ENCODE measurements at places on chromosomes 2 and 18. TPM values are rescaled to one million over a fixed set of nuclear protein-coding genes. Genes with fewer than 3 reads are reported as not detected.

Gene UGT1A8
- not detected for polyA plus RNA-seq

Gene TWIST2
- 10.2 TPM for polyA plus RNA-seq

Gene ACTG2
- 0.10 TPM for polyA plus RNA-seq

Gene VWA3B
- polyA plus RNA-seq, result not detected

Gene WNT10A
- polyA plus RNA-seq, result 0.02 TPM

Gene TGFA
- polyA plus RNA-seq, result not detected

Gene ZCCHC2
- polyA plus RNA-seq, result 7.3 TPM

Gene B3GNT7
- 0.12 TPM for polyA plus RNA-seq

Gene PHLPP1
- 4.6 TPM for polyA plus RNA-seq

Gene FOXD4L1
- polyA plus RNA-seq, result 0.13 TPM

Gene HRH4
- polyA plus RNA-seq, result not detected

Gene VRK2
- not detected for polyA plus RNA-seq

Gene LCT
- polyA plus RNA-seq, result not detected

DNA sequence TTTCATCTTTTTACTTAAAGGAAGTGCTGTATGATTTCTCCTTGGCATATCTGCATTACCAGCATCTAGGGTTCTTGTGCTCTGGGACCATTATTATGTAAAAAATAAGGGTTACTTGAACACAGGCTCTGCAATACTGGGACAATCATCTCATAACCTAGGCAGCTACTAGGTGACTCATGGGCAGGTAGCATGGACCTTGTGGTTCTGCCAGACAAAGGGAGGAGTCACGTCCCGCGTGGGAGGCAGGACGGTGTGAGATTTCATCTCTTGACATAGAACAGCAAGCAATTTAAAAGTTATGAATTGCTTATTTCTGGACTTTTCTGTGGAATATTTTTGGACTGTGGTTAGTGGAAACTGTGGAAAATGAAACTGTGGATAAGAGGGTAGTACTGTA lies 34.1 kb downstream of the ASAP2 start:
- DNase-seq, result no peak

- no peak for DNase-seq
These were observed 3.5 kb downstream of the TMEM127 start for GRCh38 chr2:96262306-96262705.

GRCh38 chr2:176812246-176812775 lies 400.3 kb upstream of the HNRNPA3 start:
- DNase-seq, result no peak

GRCh38 chr2:145460112-145460511 lies 940.2 kb upstream of the ZEB2 start:
- DNase-seq, result no peak

DNA sequence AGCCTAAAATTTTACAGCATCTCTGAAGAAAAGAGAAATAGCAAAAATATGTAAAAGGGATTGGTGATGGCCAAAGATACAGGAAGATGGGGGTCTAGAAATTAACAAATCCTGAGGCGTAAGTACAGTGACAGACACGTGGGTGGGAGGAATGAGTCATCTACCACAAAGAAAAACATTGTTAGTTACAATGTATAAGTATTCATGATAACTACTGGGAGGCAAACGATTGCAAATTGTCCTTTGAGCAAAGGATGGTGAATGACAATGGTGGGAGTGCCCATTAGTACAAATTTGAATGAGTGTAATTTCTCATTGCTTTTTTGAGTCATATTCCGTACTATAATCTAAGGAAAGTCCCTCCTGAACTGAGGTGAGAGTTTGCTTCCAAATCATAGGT lies 809.0 kb upstream of the FAM98A start:
- no peak for DNase-seq

DNA sequence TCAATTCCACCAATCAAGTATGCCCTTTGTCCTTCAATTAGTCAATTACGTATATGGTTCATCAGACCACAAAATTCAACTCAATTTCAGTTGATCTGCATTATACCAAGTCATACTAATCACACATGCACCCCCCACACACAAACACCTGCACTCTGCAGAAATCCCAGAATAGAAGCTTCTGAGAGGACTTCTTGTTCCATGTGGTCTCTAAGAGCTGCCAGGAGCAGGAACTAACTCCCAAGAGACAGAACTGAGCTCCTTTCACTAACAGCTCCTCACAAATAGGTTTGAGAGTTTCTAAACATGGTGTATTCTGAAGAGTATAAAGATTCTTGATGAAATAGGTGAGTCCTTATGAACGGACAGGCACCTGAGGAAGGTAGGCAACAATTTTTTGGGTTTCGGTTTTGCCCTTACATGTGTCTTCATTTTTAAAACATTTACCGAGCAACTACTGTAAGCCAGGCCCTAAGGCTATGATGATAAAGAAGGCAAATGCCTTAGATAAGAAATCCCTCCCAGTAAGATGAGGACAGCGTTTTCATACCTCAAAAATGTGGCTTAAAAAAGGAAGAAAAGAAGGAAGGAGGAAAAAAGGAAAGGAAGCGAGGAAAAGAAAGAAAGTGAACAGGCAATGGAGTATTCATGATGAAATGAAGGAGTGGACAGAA lies 183.1 kb downstream of the PID1 start:
- DNase-seq, result no peak

GRCh38 chr2:78992807-78993517 lies 32.5 kb upstream of the REG3G start:
- DNase-seq, result no peak

DNA sequence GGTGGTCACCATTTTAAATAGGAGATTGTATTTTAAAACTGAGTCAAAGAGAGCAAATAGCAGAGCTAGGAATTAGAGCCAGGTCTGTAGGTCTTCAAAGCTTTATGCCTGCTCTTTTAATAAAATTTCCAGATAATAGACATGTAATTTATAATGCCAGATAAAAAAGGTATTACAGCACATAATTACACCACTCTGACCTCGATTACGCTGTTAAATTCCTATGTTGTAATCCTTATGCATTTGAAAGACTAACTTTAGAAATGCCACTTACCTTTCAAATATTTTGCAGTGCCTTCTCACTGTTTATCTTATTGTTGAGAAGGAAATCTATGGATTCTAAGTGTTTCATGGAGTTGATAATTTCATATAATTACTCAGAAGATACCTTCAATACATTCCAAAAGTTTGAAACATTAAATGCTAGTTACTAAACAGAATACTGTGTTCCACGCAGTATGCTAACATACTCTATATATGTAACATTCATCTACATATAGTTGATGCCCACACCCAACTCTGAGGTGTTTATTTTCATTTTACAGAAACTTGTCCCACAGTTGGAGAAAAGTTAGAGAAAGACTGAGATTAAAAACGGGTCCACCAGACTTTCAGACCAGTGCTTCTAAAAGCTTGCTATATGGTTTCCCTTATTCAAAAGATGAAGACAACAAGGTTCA lies 120.0 kb downstream of the OSBPL1A start:
- no peak for DNase-seq

GRCh38 chr18:25332002-25332401 lies 20.0 kb downstream of the ZNF521 start:
- no peak for DNase-seq

DNA sequence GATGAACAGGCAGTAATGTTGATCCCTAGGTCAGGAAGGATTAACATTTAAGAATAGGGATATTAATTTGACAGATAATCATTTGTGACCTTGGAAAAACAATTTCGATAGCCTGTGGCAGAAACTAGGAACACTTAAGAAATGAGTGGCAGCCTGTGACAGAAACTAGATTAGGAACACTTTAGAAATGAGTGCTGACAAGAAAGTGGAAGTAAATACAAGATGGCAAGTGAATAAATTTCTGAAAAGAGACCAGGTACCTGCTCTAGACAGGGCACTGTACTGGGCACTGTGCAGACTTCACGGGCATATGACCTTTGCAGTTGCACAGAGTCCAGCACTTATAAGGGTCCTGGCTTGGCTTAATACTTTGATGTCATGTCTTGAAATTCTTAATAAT lies 5.5 kb upstream of the HNRNPA3 start:
- DNase-seq, result no peak

- DNase-seq, result no peak
These were observed 43.5 kb downstream of the BMP10 start for GRCh38 chr2:68827666-68828065.

DNA sequence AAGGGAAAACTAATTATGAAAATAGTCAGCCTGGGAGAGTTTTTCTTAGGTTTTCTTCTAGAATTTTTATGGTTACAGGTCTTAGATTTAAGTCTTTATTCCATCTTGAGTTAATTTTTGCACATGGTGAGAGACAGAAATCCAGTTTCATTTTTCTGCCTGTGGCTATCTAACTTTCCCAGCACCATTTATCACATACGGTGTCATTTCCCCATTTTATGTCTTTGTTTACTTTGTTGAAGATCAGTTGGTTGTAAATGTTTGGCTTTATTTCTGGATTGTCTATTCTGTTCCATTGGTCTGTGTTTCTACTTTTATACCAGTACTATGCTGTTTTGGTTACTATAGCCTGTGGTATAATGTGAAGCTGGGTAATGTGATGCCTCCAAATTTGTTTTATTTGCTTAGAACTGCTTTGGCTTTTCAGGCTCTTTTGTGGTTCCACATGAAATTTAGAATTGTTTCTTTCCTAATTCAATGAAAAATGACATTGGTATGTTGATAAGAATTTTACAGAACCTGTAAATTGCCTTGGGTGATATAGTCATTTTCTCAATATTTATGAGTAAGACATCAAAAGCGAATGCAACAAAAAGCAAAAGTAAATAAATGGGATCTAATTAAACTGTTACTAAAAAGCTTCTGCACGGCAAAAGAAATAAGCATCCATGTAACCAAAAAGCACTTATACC lies 146.1 kb upstream of the NOL4 start:
- no peak for DNase-seq

DNA sequence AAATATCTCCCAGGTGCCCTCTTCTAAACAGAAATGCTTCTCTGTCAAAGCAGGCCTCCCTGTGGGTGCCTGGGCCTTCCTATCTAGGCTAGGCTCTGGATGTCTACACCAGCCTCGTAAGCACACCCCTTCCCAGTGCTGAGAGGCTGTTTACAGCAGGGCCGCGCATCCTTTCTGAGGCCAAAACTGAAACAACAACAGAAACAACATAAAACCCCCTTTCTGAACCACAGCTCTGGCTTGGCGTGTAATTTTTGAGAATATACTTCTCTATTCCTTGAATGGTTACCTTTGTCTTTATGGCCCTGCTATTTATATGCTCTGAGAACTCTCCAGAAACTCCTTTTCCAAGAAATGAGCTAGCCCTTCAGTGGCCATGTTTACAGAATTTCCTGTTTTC lies 118.4 kb downstream of the BCL2L11 start:
- no peak for DNase-seq

GRCh38 chr2:130917006-130917688 lies 80.4 kb downstream of the ARHGEF4 start:
- DNase-seq, result no peak

DNA sequence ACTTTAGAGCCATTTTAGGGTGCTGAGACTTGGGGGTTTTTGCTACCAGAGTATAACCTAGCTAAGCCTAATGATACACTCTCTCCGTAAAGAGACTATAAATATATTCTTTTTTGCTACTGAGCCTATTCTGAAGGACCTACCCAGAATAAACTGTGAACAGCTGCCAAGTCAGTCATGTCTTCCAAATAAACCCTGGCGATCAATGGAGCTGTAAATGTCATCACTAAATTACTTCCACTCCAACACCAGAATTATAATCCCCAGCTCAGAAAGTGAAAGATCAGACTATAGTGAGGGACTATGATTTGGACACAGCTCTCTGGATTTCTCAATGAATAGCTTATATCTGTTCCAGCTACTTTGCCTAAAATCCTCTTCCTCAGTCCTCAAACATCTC lies 178.9 kb downstream of the METTL4 start:
- no peak for DNase-seq

GRCh38 chr18:6221602-6222014 lies 193.1 kb downstream of the L3MBTL4 start:
- DNase-seq, result no peak

DNA sequence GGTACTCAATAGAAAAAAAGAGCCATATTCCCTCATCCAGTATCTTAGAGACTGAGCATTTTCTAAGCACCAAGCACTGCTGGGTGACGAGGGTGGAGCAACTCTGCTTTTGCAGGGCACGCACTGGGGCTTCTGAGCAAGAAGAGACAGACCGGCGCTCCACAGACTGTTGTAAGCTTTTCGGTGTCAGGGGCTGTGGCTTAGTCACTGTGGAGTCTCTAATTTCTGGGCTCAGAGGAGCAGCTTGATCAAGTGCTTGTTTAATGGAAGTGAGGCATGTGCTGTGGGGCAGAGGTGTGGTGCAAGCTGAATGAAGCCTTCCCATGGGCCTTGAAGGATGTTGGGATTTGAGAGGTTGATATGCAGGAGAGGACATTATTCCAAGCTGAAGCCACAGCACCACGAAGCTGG lies 227.1 kb downstream of the MYCN start:
- no peak for DNase-seq

DNA sequence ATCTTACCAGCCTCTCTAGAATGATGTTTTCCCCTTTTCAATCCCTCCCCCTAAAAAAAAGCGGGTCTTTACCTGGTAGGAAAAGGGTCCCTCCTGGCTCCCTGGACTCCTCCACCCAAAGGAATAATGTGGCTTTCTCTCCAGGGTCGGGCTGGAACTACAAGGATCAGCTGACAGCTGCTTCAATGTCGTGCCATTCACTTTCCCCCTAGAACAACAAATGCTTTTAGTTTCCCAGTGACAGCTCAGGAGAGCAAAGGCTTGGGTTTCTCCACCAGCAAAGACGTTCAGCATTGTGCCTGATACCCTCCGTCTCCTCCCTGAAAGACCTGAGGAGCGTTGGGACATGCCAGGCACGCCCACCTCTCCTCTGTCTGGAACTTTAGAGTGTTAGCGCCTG lies 173.8 kb upstream of the SIX3 start:
- DNase-seq, result no peak

GRCh38 chr2:206920951-206921350 lies 18.4 kb upstream of the CPO start:
- no peak for DNase-seq

DNA sequence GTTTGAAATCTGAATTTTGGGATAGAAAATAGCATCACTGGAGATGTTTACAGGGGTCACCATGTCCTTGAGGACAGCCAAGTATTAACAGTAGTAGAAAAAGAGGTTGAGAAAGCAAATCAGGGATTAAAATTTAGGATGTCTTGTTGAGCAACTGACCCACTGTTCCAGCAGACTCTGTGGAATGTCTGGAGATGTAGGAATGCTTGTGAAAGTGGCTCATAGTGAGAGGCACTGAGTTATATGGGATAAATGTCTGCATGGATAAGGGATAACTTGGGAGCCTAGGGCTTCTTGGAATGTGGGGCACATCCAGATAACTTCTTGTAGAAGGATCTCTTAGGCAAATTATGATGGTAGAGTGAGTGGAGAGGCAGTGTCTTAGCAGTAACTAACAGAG lies 495.0 kb downstream of the TMX3 start:
- no peak for DNase-seq

GRCh38 chr2:27281855-27282559 lies at the start of gene TRIM54:
Gene TRIM54, plus strand, starts transcription at chr2:27282429. Its CDS starts 303 bp downstream, at chr2:27282732.
- DNase-seq, result no peak

- DNase-seq, result no peak
These were observed 31.0 kb upstream of the GREB1 start for GRCh38 chr2:11502740-11503292.

GRCh38 chr2:99776206-99776905 lies 286.5 kb upstream of the REV1 start:
- DNase-seq, result no peak

GRCh38 chr2:55148269-55148668 lies 83.8 kb downstream of the CLHC1 start:
- no peak for DNase-seq

Measured in SK-N-SH (cell line).